ENCODE measurements at places on chromosomes 12 and 14.

GRCh38 chr12:89155826-89156225, 196.5 kb downstream of the DUSP6 start:
- no peak for DNase-seq

DNA sequence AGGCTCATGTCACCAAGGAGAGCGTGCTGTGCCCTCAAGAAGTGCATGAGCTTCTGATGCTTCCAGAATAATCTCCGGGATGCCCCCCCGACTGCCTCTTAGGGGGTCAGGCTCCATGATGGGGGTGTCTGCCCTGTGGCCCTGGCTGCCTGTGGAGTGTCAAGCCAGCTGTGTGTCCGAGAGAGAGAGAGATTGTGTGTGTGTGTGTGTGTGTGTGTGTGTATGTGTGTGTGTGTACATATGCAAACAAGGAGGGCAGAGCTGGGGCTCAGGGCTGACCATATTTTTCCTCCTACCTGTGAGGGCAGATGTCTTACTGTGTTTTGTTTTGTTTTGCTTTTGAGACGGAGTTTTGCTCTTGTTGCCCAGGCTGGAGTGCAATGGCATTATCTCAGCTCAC, 5.6 kb upstream of the ALDH2 start:
- DNase-seq: no peak

DNA sequence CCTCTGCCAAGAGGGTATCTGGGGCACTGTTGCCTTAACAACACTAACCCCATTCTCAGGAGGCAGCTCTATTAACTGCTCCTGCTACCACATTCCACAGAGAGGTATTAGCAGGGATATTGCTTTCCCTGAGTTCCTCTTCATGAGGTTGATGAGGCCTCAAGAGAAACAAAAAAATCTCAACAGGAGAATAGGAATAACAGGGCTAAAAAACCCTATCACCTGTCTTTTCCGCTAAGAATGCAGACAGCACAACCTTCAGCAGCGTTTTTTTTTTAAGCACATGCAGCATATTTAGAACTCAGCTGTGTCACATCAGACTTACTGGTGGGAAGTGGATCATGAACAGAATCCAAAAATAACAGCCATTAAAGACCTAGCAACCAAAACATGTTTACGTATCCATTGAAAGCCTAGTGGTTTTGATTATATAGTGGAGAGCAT, 29.2 kb downstream of the ATF7 start:
- no peak for DNase-seq

- no peak for DNase-seq
Observed at GRCh38 chr12:25472453-25472852, 80.6 kb downstream of the LMNTD1 start.

- no peak for DNase-seq
Observed at GRCh38 chr12:122161682-122162081, 12.3 kb downstream of the IL31 start.

DNA sequence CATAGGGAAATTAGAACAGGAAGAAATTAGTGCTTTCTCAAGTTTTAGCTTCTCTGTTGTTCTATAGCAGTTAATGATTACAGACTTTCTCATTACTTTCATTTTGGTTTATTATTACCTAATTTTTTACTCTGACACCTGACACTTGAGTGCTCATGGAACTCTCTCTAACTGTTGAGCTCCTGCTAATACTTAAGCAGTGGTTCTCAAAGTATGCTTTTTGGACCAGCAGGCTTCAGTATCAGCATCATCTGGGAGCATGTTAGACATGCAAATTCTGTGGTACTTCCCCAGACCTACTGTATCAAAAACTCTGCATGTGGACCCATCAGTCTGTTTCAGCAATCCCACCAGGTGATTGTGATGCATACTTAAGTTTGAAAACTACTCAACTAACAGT, 235.3 kb downstream of the CCDC91 start:
- DNase-seq: no peak

DNA sequence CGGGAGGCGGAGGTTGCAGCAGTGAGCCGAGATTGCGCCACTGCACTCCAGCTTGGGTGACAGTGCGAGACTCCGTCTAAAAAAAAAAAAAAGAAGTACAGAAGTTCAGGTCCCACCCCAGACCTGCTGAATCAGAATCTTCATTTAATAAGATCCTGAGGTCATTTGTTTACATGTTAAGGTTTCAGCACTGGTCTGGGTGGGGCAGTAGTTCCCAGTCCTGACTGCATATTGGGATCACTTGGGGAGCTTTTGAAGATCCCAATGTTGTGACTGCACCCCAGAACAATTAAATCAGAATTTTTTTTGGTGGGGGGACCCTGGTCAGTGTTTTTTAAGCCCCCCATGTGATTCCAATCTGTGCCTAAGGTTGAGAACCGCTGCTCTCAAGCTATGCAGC, 11.7 kb upstream of the COL2A1 start:
- DNase-seq: no peak

DNA sequence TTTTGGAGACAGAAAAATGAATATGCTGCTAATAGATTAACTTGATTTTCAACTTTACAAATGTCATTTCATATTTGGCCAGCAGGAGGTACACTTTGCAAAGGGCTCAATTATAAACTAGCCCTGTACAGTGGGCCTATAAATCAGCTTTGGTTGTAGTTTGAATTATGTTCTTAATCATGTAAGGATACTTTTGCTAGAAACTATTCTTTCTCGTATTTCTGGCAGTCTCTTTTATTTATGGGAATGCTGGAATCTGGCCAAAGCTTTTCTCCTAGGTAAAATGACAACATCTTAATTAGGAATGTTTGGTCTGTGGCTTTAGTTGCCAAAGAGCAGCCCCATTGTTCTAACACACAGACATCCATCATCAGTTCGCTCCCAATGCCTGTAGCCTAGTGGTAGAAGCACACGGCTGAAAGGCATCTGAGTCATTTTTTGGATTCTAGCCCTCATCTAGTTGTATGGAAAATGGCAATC, 1322.3 kb upstream of the SEL1L start:
- no peak for DNase-seq

DNA sequence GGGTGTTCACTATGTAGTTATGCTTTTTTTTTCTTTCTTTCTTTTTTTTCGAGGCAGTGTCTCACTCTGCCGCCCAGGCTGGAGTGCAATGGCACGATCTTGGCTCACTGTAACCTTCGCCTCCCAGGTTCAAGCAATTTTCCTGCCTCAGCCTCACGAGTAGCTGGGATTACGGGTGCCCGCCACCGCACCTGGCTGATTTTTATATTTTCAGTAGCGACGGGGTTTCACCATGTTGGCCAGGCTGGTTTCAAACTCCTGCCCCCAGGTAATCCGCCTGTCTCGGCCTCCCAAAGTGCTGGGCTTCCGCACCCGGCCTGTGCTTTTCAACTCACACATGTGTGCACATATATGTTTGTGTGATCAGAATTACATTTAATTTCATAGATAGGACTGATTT, 38.9 kb upstream of the AMN start:
- no peak for DNase-seq

DNA sequence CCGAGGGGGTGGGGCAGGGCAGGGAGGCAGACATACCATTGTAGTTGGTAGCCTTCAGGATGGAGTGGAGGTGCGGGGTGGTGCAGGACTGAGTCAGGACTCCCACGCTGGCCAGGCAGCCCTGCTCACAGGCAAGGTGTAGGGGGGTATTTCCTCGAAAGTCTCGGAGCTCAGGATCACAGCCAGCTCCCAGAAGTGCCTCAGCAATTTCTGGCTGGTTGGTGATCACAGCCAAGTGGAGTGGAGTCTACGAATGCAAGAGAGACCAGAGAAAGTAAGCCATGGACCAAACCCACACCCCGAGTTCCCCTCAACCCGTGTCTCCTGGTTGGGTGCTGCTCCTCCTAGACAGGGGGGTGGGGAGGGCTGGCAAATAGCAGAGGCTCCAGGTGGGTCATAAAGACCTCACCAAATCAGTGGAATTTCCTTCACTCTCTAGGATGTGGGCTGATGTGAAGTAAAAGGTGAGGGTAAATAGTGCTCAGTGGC, 1.4 kb downstream of the NFKBIA start:
- DNase-seq: peak; percentile 21

GRCh38 chr12:125434936-125435443, 369.8 kb downstream of the AACS start:
- no peak for DNase-seq

DNA sequence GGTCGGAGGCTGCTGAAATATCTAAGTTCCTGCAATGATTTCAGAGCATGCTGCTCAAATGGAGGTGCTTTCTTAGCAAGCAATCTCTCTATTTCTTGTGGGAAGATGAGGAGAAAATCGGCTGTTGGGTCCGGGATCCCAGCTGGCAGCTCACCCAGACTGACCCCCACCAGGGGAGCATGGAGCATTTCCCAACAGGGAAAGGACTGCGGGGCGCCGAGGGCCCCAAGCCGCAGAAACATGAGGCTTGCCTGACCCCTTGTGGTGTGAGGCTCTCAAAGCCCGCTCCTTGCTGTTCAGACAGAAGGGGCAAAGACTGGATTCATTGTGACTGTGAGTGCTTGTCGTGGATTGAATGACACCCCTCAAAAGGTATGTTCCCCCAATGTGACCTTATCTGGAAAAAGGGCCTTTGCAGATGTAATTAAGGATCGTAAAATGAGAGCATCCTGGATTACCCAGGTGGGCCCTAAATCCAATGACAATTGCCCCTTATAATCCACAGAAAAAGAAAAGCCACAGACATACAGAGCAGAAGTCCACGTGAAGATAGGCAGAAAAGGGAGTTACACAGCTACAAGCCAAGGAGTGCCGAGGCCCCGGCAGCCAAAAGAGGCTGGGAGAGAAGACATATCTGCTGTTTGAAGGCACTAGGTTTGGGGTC, 116.3 kb upstream of the VASH1 start:
- no peak for DNase-seq

- no peak for DNase-seq
Observed at GRCh38 chr12:7112041-7112440, 3.0 kb upstream of the C1RL start.

DNA sequence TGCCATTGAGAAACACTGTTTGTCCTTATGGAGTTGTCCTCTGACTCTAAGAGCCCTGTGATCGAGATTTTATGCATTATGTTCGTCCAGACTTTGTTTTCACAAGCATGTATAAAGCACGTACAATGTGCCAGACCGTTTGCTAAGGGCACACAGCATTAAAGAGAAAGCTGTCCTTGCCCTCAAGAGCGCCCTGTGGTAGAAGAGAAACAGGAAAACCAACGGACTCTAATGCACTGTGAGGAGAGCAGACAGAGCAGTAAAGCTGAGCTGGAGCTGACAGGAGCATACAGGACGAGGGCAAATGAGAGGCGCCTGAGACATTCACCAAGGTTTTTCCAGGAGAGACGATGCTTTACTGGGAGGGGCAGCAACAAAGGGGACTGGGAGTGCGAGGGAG, 66.2 kb upstream of the OVCH1 start:
- no peak for DNase-seq

- DNase-seq: no peak
Observed at GRCh38 chr12:88505696-88506095, 74.6 kb downstream of the KITLG start.

GRCh38 chr12:68977909-68978610, 45.1 kb upstream of the CPM start:
- no peak for DNase-seq

- DNase-seq: no peak
Observed at GRCh38 chr12:5230156-5230555, 186.5 kb downstream of the KCNA5 start.

DNA sequence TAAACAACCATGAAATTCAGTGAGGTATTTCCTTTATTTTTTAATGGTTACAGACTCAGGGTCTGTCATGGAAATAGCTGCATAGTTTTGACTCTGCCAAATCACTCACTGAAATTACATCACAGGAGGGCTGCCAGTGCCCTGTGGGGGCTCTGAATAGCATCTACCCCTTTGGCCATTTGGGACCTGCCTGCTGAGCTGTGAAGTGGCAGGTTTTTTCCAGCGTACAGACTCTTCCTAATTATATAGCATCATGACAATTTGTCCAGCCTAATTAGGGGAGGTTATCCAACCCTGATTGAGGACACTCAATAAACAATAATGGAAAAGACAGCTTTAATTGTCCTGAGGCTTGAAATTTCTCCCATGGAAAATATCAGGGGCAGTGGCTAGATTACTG, 1.8 kb upstream of the COCH start:
- no peak for DNase-seq

DNA sequence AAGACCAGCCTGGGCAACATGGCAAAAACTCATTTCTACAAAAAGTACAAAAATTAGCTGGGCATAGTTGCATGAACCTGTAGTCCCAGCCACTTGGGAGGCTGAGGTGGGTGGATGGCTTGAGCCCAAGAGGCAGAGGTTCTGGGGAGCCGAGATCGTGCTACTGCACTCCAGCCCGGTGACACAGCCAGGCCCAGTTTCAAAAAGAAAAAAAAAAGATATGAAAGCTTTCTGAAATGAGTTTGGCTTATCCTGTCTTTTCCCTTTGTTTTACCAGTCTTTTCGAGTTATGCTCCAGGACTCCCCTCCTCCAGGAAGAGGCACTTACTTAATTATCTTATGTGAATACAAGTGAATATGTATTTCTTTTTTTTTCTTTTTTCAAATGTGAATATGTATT, 3.2 kb downstream of the BBOF1 start:
- DNase-seq: no peak

GRCh38 chr14:51180577-51180976, 59.5 kb upstream of the TMX1 start:
- DNase-seq: no peak

DNA sequence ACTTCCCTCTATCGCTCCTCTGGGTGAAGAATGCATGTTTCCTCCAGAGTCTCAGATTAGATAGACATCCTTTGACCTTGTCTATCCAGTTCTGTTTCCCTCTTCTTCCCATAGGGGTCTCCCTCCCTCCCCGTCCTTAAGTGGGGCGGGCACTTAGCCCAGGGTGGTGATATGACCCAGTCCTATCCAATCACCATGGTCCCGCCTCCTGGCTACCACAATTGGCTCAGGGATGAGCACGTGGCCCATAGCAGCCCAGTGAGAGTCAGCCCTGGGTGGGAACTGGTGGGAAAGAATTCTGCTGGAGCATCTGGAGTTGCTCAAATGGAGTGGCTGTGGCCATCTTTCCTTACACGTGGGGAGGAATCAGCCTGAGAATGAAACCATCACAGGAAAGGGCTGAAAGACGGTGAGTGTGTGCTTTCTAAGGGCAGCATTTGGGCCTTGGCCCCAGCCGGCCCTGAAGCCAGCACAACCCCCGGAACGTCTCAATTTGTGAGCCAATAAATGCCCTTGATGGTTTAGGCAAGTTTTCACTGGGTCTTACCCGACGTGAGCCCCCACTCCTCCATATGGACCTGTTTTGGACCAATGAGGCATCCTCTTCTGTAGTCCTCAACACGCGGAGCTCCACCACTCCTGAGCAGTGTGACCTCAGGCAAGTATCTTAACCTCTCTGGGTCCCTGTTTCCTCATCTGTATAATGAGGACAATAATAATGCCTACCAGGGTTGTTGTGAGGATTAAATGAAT, 14.4 kb upstream of the MLXIP start:
- no peak for DNase-seq

GRCh38 chr12:98799146-98799810, 154.2 kb downstream of the APAF1 start:
- DNase-seq: no peak
